IMR-90 (cell line): ENCODE measurements at places on chromosomes 7 and 10.

DNA sequence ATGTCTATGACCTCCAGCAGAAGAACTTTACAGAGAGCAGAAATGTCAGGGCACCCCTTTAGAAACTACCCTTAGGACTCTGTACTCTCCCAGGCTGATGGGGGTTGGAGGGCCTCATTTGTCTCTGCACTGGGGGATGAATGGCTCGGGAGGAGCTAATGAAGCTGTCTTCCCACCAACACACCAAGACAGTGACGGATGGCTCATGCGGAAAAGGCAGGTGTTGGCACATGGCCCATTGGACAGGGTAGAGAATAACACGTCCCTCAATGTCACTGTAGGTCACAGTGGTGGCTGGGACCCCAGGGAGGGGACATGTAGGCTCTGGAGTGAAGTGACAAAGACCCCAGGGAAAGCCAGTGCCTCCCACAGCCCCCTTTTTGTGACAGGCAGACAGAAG is 64.0 kb upstream of the PCBD1 start:
- DNase-seq, result no peak

GRCh38 chr10:15859906-15860691 is at the start of gene MINDY3:
MINDY3 (minus strand) TSS chr10:15860507; CDS start chr10:15860299, 208 bp downstream.
- DNase-seq, result peak; percentile 74

DNA sequence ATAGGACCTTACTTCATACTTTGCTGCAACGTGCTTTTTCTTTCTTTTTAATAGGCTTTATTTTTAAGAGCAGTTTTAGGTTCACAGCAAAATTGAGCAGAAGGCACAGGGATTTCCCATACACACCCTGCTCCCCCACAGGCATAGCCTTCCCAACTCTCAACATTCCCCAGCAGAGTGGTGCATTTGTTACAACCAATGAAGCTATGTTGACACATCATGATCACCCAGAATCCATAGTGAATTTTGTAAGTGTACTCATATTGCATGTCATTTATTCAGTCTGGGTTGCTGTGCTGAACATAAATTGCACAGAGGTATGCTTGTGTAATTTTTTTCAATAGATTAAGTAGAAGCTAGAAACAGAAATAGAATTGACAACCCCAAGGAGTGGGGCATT is 327.3 kb downstream of the INHBA start:
- peak; percentile 18 for DNase-seq

DNA sequence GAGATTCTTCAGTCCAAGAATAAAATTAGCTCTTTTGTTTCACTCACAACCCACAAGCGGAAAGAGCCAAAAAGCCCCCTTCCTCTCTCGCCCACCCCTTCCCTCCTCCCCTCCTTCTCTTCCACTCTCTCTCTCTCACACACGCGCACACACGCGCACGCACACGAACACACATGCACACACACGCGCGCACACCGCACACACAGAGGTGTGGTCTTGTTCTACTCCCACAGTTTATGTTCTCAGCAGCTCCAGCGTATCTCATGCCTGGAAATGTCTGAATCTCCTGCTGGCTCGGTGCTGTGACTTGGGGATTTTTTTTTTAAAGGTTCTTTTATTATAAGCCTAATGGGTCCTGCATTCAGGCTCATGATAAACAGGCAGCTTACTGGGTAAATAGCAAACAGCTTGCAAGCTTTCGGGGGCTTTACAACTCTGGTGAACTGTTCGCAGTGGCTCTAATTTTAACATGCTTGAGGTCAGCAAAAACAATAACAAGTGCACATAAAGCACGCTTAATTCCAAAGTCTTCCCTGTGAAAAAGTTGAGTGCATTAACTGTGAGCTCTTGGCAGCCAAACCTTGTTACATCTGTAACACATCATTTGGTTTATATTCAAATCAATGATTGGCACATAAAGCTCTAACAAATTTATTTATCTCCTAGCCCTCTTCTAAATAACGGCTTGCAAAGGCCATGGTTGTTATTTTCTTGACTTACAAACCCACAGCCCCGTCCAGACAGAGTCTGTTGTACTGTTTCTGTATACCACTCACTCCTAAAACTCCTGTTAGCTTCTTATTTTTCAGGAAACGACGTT is 424.1 kb upstream of the MGMT start:
- DNase-seq, result no peak

GRCh38 chr10:90983914-90984549 is 63.1 kb upstream of the ANKRD1 start:
- no peak for DNase-seq

DNA sequence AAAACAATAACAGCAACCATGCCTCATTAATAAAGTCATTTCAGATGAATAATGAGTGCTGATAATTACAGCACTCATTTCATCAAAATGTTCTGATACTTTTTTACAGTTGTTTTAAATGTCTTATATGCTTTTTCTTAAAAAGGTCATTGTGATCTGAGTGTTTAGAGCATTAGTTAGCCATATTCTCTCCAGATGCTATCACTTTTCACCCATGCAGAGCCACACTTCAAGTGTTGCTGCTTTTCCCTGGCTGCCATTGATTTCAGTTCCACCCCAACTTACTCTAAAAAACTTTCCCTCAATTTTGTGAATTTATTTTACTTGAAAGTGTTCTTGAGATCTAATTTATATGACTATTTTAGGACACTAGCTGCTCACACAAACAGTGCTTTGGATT is 41.8 kb downstream of the NUP205 start:
- DNase-seq, result no peak

DNA sequence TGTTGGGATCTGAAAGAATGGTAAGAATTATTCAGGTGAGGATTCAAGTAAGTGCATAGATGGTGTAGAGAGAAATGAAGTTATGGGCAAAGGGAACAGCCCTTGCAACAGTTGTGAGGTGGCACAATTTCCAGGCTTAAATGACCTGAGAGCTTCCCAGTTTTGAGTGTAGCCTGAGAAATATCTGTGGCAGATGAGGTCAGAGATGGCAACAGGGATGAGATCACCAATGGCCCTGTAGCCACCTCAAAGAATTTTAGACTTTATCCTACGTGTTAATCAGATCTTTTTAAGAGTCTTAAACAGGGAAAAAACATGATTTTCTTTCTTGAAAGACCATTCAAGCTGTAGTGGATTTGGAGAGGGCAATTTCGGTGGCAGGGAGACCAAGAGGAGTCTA is 1.9 kb upstream of the NRF1 start:
- no peak for DNase-seq

DNA sequence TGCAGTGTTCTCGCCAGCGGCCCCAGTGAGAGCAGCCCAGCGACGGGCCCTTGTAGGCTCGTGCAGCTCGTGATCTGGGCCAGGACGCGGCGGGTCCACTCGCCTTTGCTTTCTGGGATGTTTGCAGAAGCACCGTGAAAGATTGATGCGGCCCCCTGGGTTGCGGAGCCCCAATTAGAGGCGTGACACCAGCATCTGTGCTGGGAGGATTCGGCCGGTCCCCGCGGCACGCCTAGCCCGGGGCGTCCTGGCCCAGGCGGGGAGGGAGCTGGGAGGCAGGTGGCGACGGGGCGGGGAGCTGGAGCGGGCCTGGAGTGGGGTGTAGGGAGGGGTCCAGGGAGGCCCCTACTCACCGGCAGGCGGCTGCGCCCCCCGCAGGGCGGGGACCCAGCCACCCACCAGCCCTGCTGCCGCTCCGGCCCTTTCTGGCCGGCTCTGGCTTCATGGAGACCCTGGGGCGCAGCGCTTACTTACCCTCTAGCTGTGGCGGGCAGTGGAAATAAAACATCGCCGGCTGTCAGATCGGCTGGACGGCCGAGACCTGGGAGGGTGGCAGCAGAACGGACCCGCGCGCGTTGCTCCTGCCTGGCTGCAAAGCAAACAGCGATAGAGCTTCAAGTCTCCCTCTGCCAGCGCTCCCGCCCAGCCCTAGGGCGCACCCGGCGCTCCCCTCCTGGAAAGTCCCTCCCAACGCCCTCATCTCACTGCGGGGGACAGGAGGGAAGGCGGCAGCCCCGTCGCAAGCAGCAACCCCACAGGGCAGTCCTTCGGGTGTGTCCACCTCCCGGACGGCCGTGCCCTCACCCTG is 752 bp downstream of the DRGX start:
- DNase-seq, result no peak

- DNase-seq, result no peak
Measured at GRCh38 chr7:920351-921070, 34.0 kb downstream of the ADAP1 start.

GRCh38 chr10:32149252-32149955 is 93.2 kb upstream of the KIF5B start:
- DNase-seq, result peak; percentile 87

GRCh38 chr10:74394416-74394969 is 243.5 kb downstream of the ADK start:
- DNase-seq, result peak; percentile 79

DNA sequence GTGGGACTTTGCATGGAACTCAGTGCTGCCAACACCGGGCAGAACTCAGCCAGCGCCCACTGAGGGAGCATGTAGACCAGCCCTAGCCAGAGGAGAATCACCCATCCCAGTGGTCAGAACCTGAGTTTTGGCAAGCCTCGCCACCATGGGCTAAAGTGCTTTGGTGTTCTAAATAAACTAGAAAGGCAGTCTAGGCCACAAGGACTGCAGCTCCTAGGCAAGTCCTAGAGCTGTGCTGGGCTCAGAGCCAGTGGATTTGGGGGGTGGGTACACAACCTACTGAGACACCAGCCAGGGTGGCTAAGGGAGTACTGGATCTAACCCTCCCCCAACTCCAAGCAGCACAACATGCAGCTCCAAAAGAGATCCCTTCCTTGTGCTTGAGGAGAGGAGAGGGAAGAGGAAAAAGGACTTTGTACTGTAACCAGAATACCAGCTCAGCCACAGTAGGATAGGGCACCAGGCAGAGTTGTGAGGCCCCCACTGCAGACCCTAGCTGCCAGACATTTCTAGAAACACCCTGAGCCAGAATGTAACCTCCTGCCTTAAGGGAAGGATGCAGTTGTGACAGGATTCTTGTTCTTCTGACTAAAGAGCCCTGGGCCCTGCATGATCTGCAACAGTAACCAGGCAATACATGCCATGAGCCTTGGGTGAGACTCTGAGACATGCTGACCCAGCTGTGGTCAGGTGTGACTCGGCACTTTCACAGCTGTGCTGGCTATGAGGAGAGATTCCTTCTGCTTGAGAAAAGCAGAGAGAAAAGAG is 24.4 kb downstream of the GSDME start:
- peak; percentile 92 for DNase-seq

GRCh38 chr10:63866747-63867140 is 345.5 kb downstream of the REEP3 start:
- no peak for DNase-seq

DNA sequence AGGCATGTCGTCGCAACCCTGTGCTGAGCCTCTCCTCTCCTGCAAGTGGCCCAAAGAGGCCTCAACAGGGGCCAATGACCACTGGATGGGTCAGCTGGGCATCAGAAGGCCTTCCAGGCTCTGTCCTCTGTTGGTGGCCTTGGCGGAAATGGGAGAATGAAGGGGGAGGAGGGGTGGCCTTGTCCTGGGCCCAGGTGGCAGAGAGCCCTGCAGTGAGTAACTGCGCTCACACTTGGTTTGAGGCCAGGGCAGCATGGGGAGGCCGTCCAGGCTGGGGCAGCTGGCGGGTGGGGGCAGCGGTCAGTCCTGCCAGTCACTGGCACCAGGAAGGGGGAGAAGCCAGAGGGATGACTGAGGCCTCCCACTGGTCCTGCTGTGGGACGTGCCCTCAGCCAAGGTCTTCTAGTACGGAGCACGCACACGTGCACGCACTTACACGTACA is 59.8 kb downstream of the LHPP start:
- DNase-seq, result no peak

GRCh38 chr10:21212912-21213311 is 312.6 kb downstream of the SKIDA1 start:
- DNase-seq, result no peak

- DNase-seq, result no peak
Measured at GRCh38 chr10:6388261-6388893, 185.6 kb downstream of the PFKFB3 start.

GRCh38 chr7:108201766-108202165 is 71.6 kb upstream of the LAMB4 start:
- no peak for DNase-seq

- DNase-seq, result peak; percentile 94
Measured at GRCh38 chr10:79320820-79321493, 26.3 kb upstream of the PPIF start.

- no peak for DNase-seq
Measured at GRCh38 chr7:118449797-118450567, 225.5 kb downstream of the ANKRD7 start.

DNA sequence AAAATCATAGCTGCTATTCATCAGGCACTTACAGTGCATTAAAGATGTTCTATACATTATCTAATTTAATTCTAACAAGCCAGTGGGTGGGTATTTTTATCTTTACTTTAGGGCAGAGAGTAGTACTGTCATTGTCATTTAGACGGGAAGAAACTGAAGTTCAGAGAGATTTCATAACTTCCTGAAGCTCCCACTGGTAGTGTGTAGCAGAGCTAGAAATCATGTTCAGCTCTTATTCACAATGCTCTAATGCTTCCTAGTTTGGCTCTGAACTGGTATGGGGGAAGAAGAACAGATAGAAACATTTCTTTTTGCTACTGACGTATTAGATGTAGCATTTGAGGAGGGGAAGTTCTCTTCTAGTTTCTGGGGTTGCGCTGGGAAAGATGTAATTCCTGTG is 116.7 kb downstream of the CYP26A1 start:
- DNase-seq, result no peak

- no peak for DNase-seq
Measured at GRCh38 chr7:926061-927030, 28.1 kb downstream of the ADAP1 start.

- no peak for DNase-seq
Measured at GRCh38 chr7:21172800-21173199, 255.1 kb upstream of the SP4 start.

GRCh38 chr7:125406111-125406510 is 476.5 kb upstream of the POT1 start:
- DNase-seq, result no peak

GRCh38 chr10:77245953-77246352 is 391.7 kb downstream of the KCNMA1 start:
- DNase-seq, result peak; percentile 51

GRCh38 chr7:121513105-121513504 is 117.0 kb upstream of the FAM3C start:
- DNase-seq, result no peak

- peak; percentile 60 for DNase-seq
Measured at GRCh38 chr7:137036768-137037167, 168.3 kb downstream of the CHRM2 start.

GRCh38 chr10:27169849-27170248 is 14.7 kb downstream of the MASTL start:
- no peak for DNase-seq

GRCh38 chr10:10886861-10887531 is 130.7 kb upstream of the CELF2 start:
- DNase-seq, result no peak

DNA sequence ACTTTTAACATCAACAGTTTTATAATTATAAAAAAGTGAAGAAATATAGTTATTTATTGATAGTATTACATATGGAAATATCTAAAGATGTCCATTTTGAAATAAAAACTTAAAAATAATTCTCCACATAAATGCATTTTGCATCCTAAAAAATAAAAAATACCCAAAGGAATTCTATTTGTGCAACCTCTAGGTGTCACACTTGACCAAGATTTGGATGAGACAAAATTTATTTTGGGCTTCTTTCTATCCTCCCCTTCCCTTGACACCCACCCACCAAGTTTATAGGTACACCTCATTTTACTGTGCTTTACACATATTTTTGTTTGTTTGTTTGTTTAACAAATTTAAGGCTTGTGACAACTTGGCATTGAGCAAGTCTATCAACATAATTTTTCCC is 3.3 kb upstream of the THSD7A start:
- DNase-seq, result peak; percentile 1

- DNase-seq, result no peak
Measured at GRCh38 chr10:102198027-102198426, 28.1 kb upstream of the ELOVL3 start.
